Activated T-cell treated with anti-CD3 and anti-CD28 coated beads, Interleukin-2, amount 50 U/mL, for 48 hours (primary cell): ENCODE measurements at places on chromosomes 7 and 10.
A peak's percentile ranks its signal among the peaks of the same experiment; 100 is the strongest.

DNA sequence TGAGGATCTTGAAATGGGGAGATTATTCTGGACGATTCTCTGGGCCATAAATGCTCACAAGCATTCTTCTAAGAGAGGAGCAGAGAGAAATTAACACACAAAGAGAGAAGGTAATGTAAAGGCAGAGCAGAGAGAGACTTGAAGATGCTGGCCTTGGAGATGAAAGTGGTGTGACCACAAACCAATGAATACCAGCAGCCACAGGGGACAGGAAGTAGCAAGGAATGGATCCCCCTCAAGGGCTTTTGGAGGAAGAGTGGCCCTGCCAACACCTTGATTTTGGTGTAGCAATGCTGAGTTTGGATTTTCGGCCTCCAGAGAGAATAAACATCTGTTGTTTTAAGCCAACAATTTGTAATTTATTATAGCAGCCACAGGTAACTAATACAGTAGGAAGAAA lies 1155.6 kb downstream of the TYW1 start:
- no peak for DNase-seq

- no peak for DNase-seq
Measured at GRCh38 chr7:94054130-94054529, 50.0 kb upstream of the BET1 start.

DNA sequence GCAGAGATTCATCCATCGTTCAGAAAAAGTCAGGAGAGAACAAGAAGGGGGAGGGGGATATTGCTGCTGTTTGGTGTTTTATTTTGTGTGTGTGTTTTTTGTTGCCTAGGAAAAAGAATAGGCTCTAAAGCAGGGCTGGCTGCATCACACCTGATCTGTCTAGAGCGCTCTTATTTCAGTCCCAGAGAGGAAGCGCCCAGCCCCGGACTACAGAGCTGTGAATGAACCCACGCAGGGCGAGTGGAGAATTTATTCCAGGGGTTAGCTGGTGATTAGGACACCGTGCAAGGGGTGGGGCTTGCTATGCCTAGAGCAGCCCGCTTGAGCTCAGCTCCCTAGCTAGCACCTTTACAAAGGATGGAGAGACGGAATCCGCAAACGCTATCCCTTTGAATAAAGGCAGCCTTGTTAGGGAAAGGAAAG lies 621 bp upstream of the FAM13C start:
- DNase-seq = no peak

DNA sequence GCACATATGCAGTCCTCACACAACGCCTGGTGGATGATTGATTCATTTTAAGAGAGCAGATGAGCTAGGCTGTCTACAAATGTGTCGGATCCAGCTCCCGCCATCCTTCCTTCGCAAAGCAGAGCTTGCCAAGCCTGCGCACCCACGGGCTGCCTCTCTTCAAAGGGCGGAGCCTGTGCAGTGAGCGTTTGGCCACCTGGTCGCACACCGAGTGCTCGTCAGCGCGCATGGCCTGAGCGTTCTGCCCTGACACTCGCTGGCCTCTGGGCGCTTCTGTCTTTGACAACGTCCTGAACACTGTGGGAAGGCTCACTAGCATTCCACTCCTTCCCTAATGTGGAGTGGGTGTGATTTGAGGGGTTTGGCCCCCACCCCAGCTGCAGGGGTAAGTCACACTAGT lies 47.1 kb upstream of the TMEM72 start:
- DNase-seq = peak; percentile 30

- no peak for DNase-seq
Measured at GRCh38 chr10:62763155-62763554, 41.4 kb upstream of the ADO start.

DNA sequence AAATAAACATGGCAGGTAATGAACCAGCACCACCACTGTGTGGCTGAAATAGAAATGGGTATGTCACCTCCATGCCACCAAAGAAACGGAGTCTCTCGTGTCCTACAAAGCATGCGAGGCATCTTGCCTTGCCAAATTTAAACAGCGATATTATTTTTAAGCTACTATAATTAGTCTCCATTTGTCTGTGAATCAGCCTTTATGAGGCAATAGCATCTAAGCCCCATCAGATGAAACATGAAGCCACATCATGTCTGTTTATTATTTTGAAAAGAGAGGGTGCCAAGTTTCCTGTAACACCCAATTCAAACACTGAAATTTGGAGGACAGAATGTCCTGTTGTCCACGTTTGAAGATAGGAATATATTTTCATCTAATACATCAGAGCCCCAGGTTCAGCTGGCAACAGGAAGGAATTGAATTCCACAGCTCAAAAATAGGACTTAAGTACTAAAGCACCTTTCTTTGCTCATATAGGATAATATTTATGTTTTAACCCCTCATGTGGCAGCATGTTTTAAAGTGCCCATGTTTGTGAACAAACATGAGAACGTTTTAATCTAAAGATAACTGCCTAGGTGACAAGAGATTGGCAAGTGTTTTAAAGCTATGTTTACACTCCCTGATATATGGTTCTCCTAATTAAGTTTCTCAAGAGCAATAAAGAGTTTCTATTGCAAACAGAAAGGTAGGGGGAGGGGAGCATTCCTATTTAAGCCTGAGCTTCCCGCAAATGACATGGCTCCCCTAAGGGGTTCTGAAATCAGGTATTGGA lies 86.8 kb downstream of the SORBS1 start:
- DNase-seq = no peak
